ENCODE measurements at places on chromosomes 5 and 9.

DNA sequence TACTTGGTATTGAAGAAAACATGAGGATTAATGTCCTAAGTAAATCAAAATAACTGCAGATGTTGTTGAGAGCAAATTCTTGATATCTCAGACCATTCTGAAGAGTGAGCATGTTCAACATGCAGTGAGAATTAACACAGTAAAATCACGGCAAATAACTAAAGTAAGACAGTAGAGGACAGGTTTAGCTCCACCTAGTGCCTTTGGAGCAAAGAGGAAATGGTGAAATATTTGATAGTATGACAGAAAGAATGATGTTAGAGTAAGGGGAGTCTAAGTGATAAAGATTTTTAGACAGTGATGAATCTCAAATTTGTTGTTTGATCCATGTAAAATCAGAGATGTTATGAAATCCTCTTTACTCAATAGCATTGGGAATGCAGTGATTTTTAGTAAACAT lies 424.2 kb downstream of the TMEM161B start:
- DNase-seq, result no peak

GRCh38 chr5:93145767-93146166 lies 435.3 kb downstream of the NR2F1-AS1 start:
- DNase-seq, result no peak

DNA sequence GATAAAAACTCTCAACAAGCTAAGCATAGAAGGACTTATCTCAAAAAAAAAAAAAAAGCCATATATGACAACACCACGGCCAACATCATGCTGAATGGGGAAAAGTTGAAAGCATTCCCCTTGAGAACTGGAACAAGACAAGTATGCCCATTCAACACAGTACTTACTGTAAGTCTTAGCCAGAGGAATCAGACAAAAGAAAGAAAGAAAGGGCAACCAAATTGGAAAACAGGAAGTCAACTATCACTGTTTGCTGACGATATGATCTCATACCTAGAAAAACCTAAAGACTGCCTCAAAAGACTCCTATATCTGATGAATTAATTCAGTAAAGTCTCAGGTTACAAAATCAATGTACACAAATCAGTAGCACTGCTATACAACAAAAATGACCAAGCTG lies 24.6 kb upstream of the PTGER4 start:
- DNase-seq, result no peak

DNA sequence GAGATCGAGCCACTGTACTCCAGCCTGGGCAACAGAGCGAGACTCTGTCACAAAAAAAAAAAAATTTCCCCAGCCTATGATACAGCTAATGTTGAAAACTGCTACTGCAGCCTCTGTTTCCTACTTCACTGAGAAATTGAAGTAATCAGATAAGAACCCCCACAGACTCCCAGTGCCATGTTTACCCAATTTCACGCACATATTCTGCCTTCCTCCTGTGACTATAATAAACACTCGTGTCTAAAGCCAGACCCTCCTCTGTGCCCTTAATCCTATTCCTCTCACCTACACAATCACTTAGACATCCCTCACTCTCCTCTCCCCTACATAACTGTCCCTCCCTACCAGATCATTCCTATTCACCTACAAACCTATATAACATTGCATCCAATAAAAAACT lies 6.4 kb downstream of the ARAP3 start:
- DNase-seq, result no peak

GRCh38 chr5:14937254-14937653 lies 65.7 kb upstream of the ANKH start:
- DNase-seq, result no peak

DNA sequence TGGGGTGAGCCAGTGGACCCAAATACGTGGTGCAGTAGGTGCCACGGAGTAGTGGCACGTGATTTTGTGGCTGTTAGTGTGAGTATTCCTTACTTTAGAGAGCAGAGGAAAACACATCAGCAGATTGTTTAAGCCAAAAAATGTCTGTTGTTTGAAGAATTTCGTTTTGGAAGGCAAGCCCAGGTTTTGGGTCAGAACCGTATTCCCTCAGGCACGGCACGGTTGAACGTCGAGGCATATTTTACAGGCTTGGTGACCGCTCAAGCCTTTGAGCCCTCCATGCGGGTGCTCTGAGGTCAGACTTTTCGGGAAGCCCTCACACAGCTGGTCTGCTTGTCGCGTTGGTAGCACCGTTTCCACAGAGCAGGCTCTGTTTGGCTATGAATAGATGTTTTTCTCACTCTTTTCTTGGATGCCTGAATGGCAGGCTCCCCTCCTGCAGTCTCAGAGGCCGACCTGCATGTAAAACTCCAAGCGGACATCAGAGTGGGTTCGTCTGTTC lies 27.2 kb downstream of the NEK6 start:
- peak; percentile 30 for DNase-seq

DNA sequence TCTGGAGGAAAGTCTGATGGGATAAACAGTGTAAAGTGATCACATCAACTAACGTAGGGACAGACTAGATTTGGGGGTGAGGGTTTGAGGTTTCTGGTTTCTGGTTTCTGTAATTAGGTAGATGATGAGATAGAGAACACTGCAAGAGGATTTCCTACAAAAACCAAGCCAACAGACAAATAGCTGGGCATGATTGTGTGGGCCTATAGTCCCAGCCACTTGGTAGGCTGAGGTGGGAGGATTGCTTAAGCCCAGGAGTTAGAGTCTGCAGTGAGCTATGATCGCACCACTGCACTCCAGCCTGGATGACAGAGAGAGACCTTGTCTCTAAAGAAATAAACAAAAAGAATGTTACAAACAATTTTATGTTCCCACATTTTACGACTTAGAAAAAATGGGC lies 34.4 kb upstream of the RNU6ATAC start:
- no peak for DNase-seq

DNA sequence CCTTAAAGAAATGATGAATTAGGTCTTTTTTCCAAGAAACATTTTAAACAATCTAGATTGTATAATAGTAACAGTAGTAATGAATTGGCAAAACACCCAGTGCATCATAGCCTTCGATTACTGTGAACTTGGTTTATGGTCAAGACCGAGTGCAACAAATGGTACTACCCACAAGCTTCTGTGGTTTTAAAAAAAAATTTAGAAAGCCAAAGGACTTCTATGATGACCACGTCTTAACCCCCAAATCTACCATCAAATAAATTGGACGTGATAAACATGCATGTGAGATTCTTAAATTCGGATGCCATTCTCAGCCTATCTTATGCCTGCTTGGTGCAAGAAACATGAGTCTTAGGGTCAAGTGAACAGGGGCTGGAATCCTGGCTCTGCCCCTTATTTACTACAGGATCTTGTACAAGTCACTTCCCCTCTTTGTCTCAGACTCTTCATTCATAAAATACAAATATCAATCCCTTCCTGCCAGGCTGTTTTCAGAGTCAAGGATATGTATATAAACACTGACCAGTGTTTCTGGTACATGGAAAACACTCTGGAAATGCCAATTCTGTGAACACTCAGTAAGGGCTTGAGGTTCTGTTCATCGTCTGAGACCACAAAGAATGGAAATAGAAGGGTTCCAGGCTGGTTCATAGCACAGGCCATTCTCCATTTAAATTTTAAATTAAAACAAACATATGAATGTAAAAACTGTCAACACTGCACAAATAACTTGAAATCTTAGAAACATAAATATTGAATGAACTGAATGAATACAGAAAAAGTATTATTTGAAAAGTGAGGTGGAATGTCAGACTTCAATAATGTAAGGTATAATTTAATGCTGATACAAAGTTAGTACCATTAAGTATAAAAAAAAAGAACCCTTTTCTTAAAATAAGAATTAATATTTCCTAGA lies 107.8 kb downstream of the NR6A1 start:
- no peak for DNase-seq

GRCh38 chr9:5843794-5844471 lies 11.0 kb upstream of the ERMP1 start:
- no peak for DNase-seq

GRCh38 chr5:5192681-5193080 lies 52.6 kb downstream of the ADAMTS16 start:
- no peak for DNase-seq

DNA sequence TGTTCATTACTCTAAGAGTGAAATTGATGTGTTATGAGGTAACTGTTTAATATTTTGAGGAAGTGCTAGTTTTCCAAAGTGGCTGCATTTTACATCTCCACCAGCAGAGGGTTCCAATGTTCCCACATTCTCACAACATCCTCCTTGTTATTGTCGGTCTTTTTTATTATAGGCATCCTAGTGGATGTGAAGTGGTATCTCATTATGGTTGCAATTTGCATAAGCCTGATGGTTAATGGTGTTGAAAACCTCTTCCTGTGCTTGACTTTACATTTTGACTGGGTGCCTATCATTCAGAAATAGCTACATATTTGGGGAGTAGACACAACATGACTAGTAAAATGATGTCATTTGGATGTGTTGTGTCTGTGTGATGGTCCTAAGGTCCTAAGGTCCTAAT lies 143.6 kb downstream of the MRPS30 start:
- DNase-seq, result no peak

DNA sequence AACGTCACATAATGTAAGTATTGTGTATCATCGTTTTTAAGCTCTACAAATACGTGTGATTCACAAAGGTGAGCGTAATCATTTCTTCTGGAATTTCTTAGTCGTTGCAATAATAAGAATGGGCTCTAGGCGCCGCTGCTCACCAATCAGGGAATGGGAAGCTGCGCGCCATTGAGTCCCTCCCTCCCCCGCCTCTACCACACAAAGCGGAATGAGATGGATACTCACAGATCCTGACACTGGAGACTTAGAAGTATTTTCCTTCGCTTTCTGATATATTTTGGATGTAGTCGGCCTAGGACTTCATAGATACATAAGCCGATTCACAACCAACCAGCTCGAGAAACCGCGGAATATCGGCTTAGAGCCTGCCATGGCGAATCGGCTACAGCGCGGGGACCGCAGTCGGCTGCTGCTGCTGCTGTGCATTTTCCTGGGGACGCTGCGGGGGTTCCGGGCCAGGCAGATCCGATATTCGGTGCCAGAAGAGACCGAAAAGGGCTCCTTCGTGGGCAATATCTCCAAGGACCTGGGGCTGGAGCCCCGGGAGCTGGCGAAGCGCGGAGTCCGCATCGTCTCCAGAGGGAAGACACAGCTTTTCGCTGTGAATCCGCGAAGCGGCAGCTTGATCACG lies at the start of gene PCDHGA11:
PCDHGA11 (plus strand) TSS at position 197 of the 634 bp plus-strand sequence; CDS start at position 374, 177 bp downstream.
- no peak for DNase-seq

DNA sequence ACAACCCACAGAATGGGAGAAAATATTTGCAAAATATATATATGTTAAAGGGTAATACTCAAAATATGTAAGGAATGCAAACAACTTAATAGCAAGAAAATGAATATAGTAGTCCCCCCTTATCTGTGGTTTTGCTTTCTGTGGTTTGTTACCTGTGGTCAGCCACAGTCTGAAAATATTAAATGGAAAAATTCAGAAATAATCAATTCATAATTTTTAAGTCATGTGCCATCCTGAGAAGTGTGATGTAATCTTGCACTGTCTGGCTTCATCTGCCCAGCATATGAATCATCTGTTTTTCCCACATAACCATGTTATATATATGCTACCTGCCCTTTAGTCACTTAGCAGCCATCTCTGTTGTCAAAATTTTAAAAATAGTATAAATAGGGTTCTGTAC lies 11.7 kb downstream of the CER1 start:
- no peak for DNase-seq

DNA sequence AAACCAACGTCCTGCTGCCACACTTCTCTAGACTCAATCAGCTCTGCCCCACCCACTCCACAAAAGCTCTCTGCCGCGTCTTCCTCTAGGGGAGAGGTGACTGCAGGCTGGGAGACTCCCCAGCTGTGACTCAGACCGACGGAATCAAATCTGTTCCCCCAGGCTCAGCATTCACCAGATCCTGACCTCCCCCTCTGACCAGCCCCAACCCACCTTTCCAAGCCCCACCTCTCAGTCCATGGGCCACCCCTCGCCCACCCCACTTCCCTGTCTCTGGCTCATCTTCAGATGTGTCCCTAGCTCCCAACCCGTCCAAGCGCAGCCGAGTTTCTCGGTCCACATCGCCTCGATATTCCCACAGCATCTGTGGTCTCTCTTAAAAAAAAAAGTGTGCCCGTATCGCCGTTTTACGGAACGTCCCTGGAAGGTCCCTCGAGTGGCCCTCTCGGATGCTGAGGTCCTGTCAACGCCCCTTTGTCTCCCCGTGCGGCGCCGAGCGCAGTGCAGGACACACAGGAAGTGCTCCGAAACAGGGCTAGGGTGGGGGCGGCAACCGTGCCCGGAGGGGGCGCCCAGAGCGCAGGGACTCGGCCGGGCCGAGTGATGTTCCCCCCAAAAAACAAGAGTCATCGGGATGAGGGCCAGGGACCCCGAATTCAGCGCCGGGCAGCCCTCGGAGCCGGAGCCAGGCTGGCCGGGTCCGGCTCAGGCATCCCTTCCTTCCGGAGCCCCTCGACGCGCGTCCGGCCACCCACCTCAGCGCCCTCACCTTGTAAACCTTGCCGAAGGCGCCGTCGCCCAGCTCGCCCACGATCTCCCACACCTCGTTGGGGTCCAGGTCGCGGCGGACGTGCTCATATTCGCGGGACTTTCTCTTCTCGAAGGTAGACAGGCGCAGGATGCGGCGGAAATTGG lies 649 bp downstream of the STK10 start:
- no peak for DNase-seq

DNA sequence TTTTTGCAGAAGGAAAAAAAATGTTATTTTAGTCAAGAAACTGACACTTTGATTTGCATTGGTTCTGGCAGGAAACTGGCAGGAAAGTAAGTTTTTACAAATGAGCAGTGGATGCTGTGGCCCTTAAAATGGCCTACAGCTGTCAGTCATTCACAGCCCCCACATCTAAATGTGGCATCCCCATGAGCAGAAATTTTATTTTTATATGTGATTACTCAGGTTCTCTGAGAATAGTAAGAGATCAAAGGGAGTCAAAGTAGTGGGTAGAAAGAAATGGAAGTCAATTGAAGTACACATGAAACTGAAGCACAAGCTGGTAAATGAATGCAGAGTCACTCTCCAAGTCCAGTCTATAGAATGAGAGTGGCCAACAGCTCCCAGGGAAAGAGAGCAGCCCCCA lies 80.3 kb downstream of the ENC1 start:
- DNase-seq, result no peak

DNA sequence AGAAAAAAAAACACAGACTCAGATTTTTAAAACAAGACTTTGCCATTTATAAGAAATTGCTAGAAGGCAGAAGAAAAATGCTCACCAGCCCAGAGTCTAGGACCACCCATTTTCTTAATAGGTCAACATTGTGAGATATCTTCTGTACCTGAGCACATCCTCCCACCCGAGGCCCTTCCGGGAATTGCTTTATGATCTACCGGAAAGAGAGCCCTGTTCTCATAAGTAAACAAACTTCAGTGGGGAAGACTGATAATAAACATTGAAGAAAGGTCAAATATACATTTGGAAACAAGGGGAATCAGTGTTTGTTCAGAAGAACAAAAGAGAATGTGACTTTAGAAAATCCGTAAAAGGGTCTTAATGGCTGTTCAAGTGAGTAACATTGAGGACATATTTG lies 44.4 kb downstream of the PRKACG start:
- no peak for DNase-seq

GRCh38 chr5:73858054-73858453 lies 232.1 kb downstream of the ARHGEF28 start:
- DNase-seq, result no peak

DNA sequence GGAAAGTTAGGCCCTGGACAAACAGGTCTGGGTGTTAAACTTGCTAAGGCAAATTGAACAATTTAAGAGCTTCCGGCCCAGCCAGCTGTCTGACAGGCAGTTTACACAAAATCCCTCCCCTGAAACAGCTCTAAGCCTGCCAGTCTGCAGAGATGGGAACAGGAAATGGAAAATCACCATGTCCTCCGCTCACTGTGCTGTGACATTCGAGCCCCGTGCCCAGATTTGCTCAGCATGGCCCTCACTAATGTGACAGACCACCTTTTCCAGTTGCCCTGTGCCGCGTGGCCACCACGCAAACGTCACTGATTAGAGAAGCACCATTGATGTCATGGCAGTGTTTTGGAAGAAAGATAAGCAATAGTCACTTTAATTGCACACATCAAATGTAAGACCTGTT lies 41.0 kb downstream of the CCNJL start:
- DNase-seq, result no peak
